ENCODE measurements at places on chromosomes 4 and X. TPM values are rescaled to one million over a fixed set of nuclear protein-coding genes. Genes with fewer than 3 reads are reported as not detected.

- DNase-seq, result no peak
Measured at GRCh38 chrX:11261260-11261659, 32.0 kb upstream of the AMELX start.

- DNase-seq, result no peak
Measured at GRCh38 chr4:132827522-132827921, 321.6 kb upstream of the PCDH10 start.

The BCOR gene
- polyA plus RNA-seq, result 65.1 TPM

DNA sequence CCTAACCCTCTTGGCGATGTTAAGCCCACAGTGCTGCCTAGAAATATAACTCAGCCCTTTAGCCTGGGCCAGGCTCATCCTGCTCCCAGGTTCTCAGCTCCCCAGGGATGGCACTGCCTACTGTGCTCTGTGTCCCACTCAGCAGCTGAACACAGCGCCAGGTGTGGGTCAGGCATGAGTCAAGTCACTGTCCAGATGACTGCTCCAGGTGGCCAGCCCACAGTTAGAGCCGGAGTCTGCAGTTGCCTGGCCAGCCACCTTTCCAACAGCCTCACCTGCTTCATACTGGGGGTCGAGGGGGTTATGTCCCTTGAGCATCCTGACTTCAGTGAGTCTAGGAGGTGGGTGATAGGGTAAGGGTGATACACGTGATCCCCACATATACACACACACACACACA is 48.4 kb downstream of the TBC1D14 start:
- DNase-seq, result no peak

- DNase-seq, result no peak
Measured at GRCh38 chr4:32697281-32697814, 1977.2 kb downstream of the PCDH7 start.

The RNF212 gene
- polyA plus RNA-seq, result 13.2 TPM

- no peak for DNase-seq
Measured at GRCh38 chr4:123256901-123257300, 139.7 kb upstream of the SPRY1 start.

The HSFX1 gene
- polyA plus RNA-seq, result 2.3 TPM

The FAM149A gene
- 20.8 TPM for polyA plus RNA-seq

The MMAA gene
- 7.4 TPM for polyA plus RNA-seq

- peak; percentile 85 for DNase-seq
Measured at GRCh38 chr4:163544407-163545038, 50.0 kb downstream of the TMA16 start.

DNA sequence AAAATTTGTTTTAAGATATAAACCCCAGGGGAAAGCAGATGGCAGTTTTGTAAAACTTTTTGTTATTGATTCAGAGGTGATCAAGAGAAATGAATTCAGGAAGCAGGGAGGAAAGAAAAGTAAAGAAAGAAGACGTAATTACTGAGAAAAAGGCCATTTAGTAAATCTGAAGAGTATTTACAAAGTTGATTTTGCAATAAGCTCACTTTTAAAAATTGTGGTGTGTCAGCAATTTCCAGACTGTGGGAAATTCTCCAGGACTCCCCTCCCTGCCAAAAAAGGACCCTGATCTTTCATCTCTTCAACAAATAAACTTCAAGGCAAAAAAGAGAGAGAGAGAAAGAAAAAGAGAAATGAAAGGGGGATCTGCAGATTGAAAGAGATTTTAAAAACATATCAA is 36.6 kb downstream of the PCYT1B start:
- DNase-seq, result no peak

The PDE6B gene
- 18.9 TPM for polyA plus RNA-seq

DNA sequence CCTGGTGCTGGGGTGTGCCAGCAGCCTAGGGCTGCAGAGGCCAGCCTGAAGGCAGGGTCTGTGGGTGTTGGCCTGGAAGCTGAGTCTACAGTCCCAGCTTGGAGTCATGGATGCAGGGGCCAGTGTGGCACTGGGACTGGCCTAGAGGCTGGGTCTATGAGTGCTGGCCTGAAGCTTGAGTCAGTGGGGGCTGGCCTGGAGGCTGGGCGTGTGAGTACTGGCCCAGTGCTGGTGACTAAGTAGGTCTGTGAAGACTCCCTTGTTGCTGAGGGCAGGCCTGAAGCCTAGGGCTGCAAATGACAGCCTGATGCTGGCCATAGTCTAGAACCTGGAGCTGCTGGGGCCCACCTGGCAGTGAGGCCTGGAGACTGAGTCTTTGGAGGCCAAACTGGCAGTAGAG is 31.3 kb upstream of the ALG13 start:
- DNase-seq, result no peak

GRCh38 chr4:9901257-9901656 is 119.8 kb downstream of the DRD5 start:
- DNase-seq, result no peak

DNA sequence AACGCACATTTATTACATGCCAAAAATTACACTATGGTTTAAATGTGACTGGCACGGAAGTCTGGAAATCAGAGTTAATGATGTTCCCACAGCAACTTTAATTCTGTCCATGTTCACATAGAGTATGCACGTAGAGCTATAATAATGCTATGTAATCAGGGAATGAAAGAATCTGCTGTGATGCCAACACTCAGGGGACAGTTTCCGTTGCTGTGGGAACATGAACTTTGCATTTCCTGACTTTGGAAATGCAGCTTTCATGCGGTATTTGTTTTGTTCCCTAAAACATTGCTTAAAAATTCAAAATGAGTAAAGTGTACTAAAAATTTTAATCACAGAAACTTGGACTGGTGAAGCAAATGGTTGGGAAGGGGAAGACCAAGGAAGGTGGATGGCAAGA is 65.7 kb downstream of the MAGEA1 start:
- no peak for DNase-seq

DNA sequence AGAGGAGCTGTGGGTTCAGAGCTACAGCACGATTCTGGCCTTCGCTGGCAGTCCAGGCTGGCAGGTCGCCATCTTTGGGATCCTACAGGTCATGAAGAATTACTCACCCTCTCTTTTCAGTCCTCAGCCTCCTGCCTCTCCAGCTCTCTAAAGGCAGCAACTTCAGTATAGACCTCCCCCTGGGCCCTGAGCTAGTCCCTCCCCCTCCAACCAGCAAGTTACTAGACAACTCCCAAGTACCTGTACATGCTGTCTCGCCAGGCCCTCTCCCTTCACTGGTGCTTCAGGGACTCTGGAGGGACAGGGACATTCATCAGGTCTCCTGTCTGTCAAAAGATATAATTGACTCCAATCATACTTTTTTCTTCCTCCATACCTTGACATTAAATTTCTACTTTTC is at the start of gene GPR119:
Gene GPR119 (minus strand): TSS at position 155 of the 400 bp plus-strand sequence. CDS start 227 bp downstream, outside the sequence.
- DNase-seq, result no peak

- DNase-seq, result no peak
Measured at GRCh38 chr4:186606591-186606992, 51.2 kb upstream of the MTNR1A start.

The DDX53 gene
- not detected for polyA plus RNA-seq

GRCh38 chrX:154323537-154323936 is 27.9 kb downstream of the TKTL1 start:
- no peak for DNase-seq

DNA sequence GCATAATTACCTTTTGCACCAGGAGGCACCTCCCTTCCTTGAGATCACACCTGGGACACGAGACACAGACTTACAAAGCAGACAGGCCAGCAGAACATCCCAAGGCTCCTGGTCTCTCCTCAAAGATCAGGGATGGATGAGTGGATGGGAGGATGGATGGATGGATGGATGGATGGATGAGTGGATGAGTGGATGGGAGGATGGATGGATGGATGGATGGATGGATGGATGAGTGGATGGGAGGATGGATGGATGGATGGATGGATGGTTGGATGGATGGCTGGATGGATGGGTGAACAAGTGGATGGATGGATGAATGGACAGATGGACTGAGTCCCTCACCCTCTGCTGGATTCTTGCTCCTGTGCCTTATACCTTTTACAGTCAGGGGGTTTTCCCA is 364.0 kb downstream of the BCOR start:
- DNase-seq, result no peak

GRCh38 chrX:14776901-14777300 is 96.0 kb downstream of the FANCB start:
- DNase-seq, result no peak

DNA sequence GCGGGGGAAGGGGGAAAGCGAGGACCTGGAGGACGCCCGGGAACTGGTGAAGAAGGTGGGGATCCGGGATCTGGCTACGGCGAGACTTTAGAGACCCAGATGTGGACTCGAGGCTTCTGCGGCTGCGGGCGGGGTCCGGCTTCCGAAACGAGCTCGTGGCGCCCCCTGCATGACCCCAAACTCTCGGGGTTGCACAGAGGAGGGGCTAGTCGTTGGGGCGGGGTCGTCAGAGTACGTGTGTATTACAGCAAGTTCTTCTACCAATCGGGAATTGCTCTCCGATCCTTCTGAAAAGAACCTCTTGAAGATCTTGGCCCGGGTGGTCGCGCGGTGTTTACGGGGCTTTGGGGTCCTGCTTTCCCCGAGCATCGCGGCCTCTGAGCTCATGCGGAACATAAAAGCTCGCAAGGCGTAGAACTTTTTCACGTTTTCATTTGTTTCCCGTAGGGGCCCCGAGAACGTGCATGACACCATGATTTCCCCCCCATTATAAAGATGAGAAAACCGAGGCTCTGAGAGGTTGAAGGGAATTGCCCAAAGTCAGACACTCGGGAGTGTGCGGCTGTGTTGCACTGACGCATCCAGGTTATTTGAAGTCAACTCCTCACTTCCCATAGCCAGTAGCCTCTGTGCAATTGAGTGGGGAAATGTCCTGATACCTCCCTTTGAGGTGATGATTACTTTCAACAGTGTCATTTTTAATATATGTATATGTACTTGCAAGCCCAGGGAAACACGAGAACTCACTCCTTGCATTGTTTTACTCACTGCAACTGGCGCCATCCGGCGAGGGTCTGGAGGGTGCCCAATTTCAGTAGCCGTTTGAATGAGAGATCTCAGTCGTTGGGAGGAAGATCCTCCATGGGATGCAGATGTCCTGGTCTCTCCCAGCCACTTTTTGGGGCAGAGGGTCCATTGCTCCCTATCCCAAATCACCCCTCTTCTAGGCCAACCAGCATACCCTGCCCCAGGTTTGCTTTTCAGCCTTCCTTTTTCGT is at the start of gene BEND4:
Gene BEND4 (minus strand): TSS at position 149 of the 998 bp plus-strand sequence. CDS start 512 bp downstream, outside the sequence.
- no peak for DNase-seq

The CENPE gene
- 19.7 TPM for polyA plus RNA-seq

- DNase-seq, result no peak
Measured at GRCh38 chr4:139770361-139770760, 104.7 kb downstream of the MGST2 start.

The CAPN6 gene
- 15.7 TPM for polyA plus RNA-seq

DNA sequence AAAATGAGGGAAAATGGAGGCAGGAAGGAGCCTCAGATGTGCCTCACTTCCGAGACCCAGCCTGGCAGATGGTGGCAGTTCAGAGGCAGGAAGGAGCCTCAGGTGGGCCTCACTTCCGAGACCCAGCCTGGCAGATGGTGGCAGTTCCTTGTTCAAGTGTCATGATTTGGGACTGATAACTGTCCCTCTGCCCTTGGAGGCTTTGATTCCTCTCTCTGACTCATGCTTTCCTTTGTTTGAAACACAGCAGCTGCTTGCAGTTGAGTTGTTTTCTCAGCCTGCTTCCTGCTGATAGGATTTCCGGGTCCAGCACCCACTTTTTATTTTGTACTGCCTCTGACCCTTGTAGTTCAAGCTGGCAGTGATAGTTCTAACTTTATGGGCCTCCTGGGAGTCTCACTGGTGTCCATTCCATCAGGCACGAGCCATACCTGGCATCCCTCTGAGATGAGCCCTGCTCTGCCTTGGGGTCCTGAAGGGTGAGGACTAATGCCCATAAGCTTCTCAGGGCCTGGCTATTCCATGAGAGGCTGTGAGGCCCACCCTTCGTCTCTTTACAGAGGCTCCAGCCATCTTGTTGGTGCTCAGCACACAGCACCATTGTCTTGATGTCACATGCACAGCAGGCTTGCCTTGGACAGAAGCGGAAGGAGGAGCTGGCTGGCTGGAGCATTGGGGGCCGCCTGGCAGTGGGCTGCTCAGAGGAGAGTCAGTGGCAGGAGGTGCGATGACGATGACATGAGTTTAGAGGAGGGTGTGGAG is 13.0 kb downstream of the RGS12 start:
- no peak for DNase-seq

DNA sequence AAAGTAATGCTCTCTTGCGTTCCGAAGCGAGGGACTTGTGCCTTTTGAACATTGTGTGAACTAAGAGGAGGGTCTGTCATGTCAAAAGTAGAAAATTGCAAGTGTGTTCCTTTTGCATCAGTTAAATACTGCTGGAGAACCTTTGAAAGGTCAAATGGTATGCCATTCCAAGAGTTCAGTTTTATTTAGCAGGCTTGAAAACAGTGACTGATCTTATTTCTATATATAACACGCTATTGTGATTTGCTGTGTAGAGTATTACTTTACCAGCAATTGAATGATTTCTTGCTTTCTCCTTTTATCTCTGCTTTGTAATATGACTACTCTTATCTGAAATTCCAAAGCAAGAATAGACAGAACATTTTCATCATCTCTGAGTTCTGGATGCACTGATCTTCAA is at the start of gene TECRL:
Gene TECRL (minus strand): TSS at position 151 of the 400 bp plus-strand sequence. CDS start 99 bp downstream, at position 52.
- no peak for DNase-seq

DNA sequence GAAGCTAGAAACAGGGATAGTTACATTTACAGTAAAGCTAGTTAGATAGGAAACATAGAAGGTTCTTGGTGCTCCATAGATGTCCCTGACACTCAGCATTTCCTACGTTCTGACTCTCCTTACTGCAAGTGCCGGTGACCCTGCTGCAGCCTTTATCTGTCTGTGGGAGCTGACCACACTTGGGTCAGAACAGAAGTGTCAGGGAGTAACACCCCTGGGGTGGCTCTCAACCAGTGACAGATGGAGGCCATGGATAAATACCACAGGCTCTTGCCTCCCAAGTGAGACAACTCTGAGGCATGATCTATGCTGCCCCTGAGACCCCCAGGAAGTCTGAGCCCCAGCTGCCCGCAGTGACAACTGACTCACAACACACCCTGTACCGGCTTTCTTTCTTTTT is 69.8 kb downstream of the ANXA3 start:
- DNase-seq, result no peak

The ANKRD17 gene
- polyA plus RNA-seq, result 75.3 TPM

The TMEM271 gene
- polyA plus RNA-seq, result not detected

DNA sequence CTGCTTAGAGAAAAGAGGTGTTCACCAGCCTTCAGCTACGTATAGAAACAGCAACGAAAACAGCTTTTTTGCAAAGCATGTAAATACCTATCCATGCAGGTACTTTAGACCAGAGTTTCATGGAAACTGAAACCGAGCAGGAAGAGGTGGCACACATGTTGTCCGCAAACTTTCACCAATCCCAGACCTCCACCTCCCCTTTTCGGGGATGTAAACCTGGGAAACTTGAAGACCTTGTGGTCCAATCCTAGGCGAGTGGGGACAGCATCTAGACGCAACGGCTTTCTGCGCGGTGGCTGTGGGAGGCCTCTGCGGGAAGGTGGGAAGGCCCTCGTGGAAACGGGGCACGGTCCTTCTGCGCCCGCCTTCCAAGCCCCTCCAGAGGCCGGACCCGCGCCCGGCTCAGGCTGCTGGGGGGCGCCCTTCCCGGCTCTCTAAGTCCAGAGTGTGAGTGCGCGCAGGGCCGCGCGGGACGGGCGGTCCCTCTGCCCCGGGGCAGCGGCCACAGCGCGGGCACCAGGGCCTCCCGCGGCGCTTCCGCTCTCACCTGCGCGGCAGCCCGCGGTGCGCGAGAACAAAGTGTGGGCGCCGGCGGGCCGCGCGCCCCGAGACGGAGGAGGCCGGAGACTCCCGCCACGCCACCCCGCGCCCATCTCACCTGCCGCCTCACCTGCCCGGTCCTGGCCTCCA is 830 bp upstream of the SHROOM2 start:
- no peak for DNase-seq

The GK gene
- polyA plus RNA-seq, result 10.2 TPM

- DNase-seq, result no peak
Measured at GRCh38 chrX:7654316-7654715, 188.7 kb upstream of the VCX start.

The CT45A10 gene
- 3.3 TPM for polyA plus RNA-seq

Measured in left lung (tissue), 14 donors.